ENCODE measurements at places on chromosomes 6 and 20.
A peak's percentile ranks its signal among the peaks of the same experiment; 100 is the strongest.

DNA sequence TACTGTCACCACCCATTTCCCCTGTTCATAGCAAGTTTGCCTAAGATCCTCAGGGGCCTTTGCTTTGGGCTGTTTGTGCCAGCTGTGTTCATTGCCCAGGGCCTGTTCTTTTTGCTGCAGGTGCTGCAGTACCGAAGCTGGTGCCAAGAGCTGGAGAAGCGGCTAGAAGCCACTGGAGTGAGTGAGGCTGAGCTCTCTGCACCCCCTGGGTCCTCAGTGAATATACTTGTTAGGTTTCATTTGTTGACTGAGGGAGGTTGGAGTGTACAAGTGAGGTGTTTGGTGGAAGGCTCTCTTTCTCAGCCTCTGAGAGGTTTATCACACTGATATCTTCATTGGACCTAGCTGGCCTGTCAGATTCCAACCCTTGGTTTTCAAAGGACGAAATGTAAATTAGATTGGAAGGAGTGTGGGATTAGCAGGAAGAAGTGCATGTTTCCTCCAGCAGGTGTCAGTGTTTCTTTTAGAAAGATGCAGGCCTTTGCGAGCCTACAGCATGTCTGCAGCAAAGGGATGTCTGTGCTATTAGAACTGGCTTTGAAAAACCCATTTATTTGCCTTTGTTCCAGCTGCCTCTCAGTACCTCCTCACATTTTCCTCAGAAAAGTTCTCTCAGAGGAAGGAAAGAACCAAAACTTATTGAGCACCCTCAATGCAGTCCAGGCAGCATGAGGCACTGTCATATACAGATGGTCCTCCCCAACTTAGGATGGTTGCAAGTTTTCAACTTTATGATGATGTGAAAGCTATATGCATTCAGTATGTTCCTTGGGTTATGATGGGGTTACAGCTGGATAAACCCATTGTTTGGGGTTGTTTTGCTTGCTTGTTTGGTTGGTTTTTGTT lies 8.3 kb downstream of the CEP250 start:
- H3K36me3 ChIP-seq, result peaks cover 14% of the 10 kb centered on the region
- no peak overlapping the region for H3K4me3 ChIP-seq
- no peaks in the 10 kb centered on the region for H3K4me1 ChIP-seq

DNA sequence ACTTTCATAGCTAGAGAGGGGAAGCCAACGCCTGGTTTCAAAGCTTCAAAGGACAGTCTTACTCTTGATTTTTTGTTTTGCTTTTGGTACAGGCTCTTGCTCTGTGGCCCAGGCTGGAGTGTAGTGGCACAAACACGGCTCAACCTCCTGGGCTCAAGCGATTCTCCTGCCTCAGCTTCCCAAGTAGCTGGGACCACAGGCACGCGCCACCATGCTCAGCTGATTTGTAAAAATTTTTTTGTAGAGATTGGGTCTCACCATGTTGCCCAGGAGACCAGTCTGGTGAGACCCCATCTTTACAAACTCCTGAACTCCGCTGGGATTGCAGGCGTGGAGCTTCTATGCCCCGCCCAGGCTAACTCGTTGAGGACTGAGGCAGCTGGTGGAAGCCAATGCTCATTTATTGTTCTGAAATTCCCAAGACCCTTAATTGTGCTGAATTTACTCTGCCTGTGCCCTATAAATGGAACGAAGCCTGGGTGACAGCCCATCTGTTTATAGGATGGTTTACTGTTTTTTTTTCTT lies 18.0 kb downstream of the SRSF3 start:
- peaks cover 60% of the 10 kb centered on the region for H3K36me3 ChIP-seq
- H3K4me3 ChIP-seq, result no peak overlapping the region
- H3K27me3 ChIP-seq, result no peaks in the 10 kb centered on the region
- H3K27ac ChIP-seq, result no peak overlapping the region
- peaks cover 23% of the 10 kb centered on the region for H3K4me1 ChIP-seq
- DNase-seq, result no peak

- no peaks in the 10 kb centered on the region for H3K4me1 ChIP-seq
- no peaks in the 10 kb centered on the region for H3K36me3 ChIP-seq
- no peak for DNase-seq
- H3K27ac ChIP-seq, result no peak overlapping the region
- H3K27me3 ChIP-seq, result no peaks in the 10 kb centered on the region
These were observed 85.9 kb downstream of the ADTRP start for GRCh38 chr6:11692451-11693376.

DNA sequence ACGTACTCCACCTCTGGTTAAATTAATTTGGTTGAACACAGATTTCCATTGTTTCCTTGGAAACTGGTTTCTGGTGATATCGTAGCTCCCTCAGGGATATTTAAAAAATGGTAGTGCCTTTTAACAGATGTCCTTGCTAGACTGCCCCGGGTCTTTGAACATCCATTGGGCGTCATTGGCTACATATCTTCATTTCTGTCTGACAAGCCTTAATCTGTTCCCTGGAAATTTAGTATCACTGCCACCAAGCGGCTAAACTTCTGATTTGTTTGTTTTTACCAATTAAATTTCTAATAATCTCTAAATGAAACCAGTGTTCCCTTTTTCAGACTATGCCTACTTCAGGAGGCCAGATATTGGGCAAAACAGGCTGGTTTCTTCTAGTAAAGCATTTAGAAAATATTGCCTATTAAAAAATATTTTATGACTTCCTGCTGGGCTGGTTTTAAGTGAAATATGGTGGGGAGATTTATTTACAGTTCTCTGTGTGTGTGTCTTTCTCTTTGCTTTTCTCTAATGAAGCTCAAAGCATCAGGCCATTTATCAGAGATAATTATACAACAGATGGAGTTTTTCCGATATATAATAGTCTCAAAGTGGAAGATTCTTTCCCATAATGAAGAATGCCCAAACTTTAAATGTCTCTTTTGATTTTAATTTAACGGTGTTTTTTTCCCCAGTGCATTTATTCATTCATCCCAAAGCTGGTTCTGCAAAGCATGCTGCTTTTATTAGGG lies 249.5 kb downstream of the ZFAND3 start:
- DNase-seq, result no peak
- no peaks in the 10 kb centered on the region for H3K27me3 ChIP-seq
- no peak overlapping the region for H3K4me3 ChIP-seq
- no peaks in the 10 kb centered on the region for H3K36me3 ChIP-seq
- no peaks in the 10 kb centered on the region for H3K4me1 ChIP-seq
- no peak overlapping the region for H3K27ac ChIP-seq

- no peaks in the 10 kb centered on the region for H3K36me3 ChIP-seq
- no peaks in the 10 kb centered on the region for H3K27me3 ChIP-seq
- no peak for DNase-seq
- H3K4me3 ChIP-seq, result no peak overlapping the region
- H3K4me1 ChIP-seq, result peaks cover 7% of the 10 kb centered on the region
These were observed 113.6 kb upstream of the ZFP64 start for GRCh38 chr20:52305024-52305645.

DNA sequence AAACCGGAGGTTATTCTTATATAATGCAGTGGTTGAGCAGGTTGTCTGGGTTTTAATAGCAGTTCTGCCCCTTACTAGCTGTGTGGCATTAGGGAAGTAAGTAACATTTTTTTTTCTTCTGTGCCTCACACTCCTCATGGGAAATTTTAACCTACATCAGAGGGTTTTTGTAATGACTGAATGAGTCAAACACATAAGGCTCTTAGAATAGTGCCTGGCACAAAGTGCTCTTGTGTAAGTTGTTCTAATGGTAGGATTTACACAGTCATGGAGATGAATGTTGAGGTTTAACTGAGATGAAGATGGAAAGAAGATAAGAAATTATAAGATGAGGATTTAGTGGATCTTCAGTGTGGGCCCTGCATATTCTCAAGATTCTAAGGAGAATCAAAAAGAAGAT lies 68.4 kb upstream of the PHIP start:
- no peaks in the 10 kb centered on the region for H3K4me1 ChIP-seq
- no peaks in the 10 kb centered on the region for H3K36me3 ChIP-seq
- DNase-seq, result no peak
- no peaks in the 10 kb centered on the region for H3K27me3 ChIP-seq

DNA sequence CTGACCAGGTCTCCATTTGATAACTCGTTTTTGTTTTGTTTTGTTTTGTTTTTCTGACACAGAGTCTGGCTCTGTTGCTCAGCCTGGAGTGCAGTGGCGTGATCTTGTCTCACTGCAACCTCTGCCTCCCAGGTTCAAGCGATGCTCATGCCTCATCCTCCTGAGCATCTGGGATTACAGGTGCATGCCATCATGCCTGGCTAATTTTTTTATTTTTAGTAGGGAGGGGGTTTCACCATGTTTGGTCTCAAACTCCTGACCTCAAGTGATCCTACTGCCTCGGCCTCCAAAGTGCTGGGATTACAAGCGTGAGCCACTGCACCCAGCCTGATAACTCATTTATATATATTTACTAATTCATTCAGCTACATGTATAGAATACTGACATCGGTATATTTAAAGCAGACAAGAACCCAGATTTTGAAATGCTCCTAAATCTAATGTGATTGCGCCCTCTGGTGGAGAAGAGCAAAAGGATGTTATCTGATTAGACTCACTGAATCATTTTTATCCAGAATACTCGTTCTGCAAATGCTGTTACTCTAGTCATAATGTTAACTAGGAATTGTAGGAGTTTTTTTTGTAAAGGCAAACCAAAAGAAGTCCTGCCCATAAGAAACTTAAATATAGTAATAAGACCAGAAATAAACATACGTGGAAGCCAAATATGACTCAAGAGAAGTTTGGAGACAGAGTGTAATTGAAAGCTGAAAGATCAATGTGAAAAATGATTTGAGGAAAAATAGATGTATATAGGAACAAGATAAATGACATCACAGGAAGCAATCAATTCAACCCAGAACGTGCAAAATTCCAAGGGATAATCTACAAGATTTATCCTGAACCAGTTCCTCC lies 5.3 kb upstream of the COL12A1 start:
- H3K4me1 ChIP-seq, result peaks cover 3% of the 10 kb centered on the region
- H3K27ac ChIP-seq, result no peak overlapping the region
- peaks cover 9% of the 10 kb centered on the region for H3K27me3 ChIP-seq
- no peaks in the 10 kb centered on the region for H3K36me3 ChIP-seq

DNA sequence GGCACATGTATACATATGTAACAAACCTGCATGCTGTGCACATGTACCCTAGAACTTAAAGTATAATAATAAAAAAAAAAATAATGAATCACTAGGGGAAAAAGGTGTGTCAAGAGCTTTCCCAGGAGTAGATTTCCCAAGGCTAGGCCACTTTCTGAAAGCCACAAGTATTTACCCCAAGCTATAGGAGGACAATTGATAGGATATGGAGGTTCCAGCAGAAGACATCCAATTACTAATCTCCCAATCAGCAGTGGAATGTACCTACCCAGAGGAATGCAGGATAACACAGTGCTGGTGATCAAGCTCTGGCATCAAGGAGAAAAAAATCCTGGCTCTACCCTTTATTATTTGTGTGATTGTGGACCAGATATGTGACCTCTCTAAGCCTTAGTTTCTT lies 562.7 kb downstream of the RFPL4B start:
- H3K27ac ChIP-seq, result no peak overlapping the region
- DNase-seq, result no peak
- no peaks in the 10 kb centered on the region for H3K4me1 ChIP-seq

DNA sequence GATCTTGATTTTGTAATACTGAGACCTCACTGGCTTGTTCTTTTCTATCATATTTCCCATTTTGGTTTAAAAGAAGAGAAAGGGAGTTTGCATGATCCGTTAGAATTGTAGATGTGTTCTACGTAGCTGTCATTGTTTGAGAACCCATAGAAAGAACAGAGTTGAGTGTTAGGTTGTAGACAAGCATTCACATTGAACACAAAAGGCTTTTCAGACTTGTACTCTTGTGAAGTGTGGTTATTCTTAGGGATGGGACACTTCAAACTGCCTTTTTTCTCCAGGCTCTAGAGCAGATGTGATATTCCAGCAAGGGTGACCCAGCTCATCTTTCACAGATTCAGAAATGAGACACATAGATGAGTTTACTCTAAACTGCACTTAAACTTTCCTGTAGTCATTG lies 19.9 kb downstream of the FOXO3 start:
- DNase-seq, result no peak
- H3K4me1 ChIP-seq, result peaks cover 17% of the 10 kb centered on the region
- H3K27ac ChIP-seq, result peak overlapping the region; percentile 20
- H3K36me3 ChIP-seq, result peaks cover 3% of the 10 kb centered on the region
